ENCODE measurements at places on chromosomes 12 and 14.

DNA sequence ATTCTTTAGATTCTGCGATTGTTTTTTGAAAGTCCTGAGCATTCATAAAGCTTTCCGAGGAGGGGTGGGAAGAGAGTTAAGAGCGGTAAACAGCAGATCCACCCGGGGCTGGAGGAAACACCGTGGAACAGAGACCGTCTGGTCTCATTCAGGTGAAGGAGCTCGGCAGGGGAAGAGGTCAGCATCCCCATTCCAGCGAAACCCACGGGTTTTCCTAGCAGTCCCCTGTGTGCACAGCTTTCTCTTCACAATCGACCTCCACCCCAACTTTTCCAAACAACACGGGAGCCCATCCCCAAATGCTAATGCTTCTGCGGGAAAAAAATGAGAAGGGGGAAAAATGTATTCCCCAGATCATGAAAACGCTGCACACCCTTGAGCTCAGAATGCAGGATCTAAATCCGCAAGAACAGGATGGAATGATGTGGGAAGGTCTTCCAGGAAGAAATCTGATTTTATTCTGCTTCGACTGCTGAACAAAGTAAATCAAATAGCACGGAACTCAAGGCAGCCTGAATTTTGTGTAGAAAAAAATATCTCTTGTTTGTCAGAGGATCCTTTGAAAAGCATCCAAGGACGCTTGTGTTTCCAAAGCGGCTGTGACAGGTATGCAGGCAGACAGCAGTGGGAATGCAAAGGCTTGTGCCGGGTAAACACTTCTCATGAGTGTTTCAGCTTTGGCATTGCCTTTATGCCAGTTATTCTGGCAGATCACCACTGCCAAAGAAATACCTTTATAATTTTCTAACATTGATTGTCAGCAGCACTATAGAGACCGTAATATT is 128.8 kb downstream of the NDUFA12 start:
- no peak for DNase-seq

DNA sequence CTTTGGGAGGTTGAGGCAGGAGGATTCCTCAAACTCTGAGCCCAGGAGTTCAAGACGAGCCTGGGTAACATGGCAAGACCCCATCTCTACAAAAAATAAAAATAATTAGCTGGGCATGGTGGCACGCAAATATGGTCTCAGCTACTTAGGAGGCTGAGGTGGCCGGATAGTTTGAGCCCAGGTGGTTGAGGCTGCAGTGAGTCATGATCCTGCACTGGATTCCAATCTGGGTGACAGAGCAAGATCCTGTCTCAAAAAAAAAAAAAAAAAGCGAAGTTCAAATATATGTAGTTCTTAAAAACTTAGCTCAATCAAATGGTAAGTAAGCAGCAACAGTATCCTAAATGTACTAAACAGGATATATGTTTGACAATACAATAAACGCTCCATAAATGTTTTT is 85.5 kb upstream of the SSTR1 start:
- DNase-seq = no peak

DNA sequence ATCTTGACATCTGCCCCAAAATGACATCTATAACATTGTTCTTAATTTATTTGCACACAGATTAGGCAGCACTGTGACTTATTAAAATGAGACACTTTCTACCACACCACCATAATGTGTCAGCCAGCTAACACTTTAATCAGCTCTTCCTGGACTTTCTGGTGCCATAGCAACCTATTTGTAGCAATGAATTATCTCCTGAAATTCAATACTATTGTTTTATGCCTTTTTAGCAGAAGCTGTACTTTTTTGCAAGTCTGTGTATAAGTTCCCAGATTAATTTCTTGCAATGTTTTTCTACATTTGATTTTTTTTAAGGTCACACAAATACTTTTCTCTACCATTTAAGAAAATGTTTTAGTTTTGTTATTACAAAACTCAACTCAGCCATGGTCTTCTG is 72.8 kb upstream of the SAV1 start:
- DNase-seq = no peak

DNA sequence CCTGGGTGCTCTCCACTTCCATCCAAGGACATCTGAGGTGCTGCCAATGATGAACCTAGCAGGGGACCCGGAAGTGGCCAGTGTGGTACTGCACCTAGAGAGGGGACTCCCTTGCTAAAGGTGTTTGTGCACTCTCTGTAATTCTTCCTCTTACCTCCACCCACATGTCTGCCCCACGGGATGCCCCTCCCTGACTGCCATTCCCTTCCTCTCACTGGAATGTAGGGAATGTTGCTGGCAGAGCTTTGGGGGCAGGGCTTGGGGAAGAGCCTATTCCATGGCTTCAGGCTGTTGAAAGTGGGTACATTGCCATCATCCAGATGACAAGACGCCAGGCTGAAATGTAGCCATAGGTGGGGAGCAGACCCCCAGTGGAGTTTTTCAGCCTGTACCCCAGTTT is 153.2 kb downstream of the SMOC1 start:
- no peak for DNase-seq

- DNase-seq = no peak
Observed at GRCh38 chr14:104821229-104821945, 20.5 kb downstream of the ZBTB42 start.

DNA sequence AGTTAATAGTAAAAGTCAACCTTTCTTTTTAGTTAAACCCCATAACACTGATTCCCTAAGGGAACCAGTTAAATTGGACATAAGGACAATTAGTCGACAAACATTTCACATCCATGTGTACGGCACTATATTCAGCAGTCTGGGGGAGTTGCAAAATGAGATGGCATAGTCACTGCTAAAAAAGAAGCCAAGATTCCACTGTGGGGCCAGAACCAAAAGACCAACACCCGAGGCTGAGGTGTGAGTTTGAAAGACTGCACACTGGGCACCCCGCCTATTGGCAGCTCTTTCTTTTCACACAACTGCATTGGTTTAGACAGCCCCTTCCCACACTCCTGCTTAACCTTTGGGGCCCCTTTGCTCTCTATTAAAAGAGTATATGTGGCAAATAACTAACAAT is 16.7 kb downstream of the SETD3 start:
- no peak for DNase-seq

- no peak for DNase-seq
Observed at GRCh38 chr12:105986779-105987684, 151.7 kb downstream of the NUAK1 start.

DNA sequence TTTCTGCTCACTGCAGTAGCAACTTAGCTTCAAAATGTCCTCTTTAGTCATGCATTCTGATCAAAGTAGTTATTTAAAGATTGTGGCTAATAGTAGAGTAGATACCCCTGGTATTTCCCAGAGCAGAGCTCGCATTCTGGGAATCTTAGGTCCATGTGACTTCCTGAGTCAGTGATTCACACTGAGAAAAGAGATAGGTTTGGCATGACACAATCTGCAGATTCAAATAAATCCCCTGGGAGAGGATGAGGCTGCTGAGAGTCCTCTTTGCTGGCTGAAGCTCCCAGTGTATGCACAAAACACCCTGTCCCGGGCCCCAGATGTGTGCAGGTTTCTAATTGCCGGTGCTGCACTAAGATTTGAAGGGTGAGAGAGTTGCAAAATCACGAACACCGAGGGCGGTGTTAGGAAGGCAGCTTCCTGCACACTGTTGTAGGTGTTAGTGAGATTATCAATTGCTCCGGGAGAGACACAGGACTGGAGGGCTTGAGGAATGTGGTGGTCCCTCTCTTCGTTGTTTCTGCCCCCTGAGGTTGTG is 233.2 kb downstream of the NRXN3 start:
- no peak for DNase-seq
